ENCODE measurements at places on chromosomes 4 and X. TPM values are rescaled to one million over a fixed set of nuclear protein-coding genes. Genes with fewer than 3 reads are reported as not detected.

- DNase-seq: no peak
Measured at GRCh38 chr4:138689593-138689992, 326.0 kb upstream of the NOCT start.

- no peak for DNase-seq
Measured at GRCh38 chr4:165464376-165464775, 85.6 kb downstream of the CPE start.

DNA sequence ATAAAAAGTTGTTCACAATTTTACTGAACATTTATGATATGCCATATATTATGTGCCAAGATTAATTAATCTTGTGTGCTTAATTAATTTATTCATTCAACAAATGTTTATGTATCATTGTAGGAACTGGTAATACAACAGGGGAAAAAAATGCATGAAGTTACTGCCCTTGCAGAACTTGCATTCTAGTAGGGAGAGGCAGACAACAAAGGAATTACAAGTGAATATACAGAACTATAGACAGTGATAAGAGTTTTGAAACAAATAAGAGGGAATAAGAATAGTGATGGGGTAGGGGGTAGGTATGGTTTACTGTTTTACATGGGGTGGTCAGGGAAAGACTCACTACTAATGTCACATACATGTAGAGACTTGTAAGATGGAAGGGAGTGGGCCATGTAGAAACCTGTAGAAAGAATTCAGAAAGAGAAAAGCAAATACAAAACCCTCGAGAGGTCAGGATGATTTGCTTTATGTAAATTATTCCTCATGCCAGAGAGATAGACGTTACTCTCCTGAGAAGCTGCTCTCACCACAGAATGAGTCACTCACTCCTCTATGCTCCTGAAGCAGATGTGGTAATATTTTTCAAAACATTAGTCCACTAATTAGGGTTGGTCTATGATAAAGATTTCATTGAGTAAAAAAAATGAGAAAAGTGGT lies 855.0 kb upstream of the GRID2 start:
- peak; percentile 99 for DNase-seq

GRCh38 chr4:147707892-147708672 lies 23.8 kb upstream of the ARHGAP10 start:
- DNase-seq: peak; percentile 56

- peak; percentile 100 for DNase-seq
Measured at GRCh38 chr4:72112514-72113156, 80.8 kb downstream of the NPFFR2 start.

- no peak for DNase-seq
Measured at GRCh38 chrX:139882299-139882698, 50.6 kb downstream of the ATP11C start.

DNA sequence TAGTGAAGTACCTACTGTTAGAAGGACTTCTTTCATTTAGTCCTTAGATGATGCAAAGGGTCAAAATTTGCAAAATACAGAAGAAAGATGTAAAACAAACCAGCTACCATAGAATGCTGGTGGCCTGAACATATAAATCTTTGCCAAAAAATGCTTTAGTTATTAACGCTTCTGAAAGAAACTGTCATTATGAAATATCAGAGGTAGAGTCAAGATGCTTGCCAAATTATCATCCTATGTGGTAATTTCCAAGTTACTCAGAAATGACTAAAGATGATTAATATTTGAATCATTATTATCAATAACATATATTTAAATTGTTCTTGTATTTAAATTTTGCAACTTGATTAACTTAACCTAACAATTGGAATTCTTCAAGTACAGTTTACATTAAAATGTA lies 588.4 kb upstream of the FAM241A start:
- peak; percentile 58 for DNase-seq

DNA sequence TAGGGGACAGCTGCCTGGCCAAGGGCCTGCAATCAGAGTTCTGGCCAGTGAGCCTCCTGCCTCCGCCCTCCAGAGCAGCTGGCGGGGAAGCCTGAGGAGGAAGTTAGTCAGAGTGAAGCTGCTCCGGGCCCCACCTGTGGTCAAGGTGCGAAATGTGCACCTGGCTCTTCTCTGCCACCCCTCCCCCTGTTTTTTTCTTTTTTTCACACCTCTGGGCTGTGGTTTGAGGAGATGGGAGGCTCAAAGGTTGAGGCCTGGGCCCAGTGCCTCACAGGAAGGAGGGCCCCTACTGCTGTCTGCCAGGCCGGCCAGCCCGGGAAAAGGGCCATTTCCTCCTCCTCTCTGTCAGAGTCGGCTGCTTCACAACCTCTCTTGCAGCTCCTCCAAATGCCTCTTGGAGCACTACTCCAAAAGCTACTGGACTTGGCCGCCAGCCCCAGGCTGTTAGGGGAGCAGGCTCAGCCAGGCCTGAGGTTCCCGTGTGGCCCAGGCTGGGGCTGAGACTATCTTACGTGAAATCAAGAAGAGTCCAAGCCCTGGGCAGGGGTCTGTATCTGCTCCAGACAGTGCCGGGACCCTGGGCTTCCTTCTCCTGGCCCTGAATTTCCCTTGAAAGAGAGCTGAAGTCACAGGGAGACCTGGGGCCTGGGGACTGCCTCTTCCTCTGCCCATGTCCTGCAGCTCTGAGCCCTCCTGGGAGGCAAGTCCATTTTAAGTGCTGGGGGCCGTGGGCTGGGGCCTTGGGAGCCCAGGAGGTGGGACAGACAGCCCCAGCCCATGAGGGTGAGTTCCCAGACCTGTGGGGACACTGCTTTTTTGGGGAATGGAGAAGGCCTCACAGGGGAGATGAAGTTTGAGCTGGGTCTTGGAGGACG lies 4.5 kb upstream of the CXCR3 start:
- DNase-seq: peak; percentile 35

DNA sequence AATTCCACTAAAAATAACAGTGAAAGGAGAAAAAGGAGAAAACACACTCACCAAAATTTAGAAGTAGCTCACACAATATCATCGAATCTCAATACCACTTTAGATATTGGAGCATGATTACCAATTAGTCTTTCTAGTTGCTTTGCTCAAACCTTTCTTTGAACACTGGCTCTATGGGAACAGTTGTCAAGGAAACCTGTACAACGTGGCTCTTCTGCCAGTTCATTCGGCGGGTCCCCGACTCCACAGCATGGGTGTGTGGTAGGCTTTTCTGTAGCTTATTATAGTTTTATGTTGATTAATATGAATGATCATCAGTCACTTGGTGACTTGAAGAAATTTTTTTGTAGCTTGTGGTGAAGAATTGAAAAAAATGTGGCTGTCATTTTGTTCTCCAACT lies 50.2 kb upstream of the TMEM150C start:
- DNase-seq: no peak

DNA sequence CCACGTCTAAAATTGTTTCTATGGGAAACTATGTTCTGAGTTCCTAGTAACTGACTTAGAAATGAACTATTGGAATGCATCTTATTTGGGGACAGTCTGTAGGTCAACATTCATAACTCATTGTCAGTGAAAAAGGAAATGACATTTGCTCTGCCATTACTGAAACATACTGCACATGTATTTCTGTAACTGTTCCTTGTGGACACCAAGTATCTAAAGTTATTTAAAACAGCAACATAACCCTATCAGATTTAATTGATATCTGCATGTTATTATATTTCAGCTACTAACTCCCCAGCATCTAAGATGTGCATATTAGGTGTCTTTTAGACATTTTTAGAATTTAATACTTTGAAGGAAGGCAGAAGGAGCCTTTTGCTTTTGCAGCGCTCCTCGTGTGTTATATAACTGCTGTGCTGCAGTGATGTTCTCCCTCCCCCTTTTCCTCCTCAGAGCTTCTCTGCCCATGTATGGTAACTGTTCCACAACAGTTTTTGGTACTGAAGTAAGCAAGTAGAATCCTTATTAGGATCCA lies 37.2 kb upstream of the TMEM131L start:
- no peak for DNase-seq

DNA sequence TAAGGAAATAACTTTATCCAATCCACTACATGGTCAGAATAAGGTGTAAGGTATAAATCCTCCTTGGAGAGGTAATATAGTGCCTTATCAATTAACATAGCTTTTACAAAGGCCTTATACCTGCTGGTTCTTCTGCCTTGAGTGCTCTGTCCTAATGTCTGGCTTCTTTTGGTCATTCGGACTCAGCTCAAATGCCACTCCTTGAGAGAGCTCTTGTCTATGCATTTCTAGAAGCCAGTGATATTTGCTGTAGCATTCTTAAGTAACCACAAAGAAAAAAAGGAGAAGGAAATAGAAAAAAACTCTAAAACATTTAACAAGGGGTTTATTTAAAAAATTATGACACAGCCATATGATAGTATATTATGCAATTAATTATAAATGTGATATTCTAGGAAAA lies 444.8 kb upstream of the SLIT2 start:
- DNase-seq: no peak

GRCh38 chrX:109872021-109872732 lies 130.7 kb upstream of the TMEM164 start:
- no peak for DNase-seq

- no peak for DNase-seq
Measured at GRCh38 chr4:143626134-143626911, 74.2 kb downstream of the FREM3 start.

DNA sequence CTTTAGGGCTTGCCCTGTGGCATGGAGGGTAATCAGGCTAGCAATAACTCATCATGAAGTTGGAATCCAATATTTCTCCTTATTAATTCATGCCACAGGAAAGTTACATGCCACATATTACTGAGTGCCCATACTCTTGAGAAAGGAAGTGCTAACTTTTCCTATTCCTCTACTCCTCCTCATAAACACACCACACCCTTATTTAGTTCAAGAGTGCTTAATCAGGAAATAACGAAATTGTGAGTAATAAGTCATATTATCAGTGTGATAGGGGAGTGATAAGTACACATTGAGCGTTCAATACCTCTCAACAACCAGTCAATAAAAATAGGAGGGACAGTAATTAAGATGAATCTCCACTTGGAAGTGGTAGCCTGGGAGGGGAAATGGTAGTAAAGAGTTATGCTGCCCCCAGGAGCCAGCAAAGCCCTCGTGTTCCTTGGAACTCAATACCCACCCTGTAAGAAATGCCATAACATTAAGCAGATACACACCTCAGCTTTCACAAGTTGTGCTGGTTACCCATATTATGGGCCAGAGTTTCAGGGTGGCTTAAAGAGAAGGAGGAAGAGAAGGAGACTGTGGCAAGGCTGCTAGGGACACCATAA lies 410.0 kb upstream of the NR3C2 start:
- peak; percentile 67 for DNase-seq

DNA sequence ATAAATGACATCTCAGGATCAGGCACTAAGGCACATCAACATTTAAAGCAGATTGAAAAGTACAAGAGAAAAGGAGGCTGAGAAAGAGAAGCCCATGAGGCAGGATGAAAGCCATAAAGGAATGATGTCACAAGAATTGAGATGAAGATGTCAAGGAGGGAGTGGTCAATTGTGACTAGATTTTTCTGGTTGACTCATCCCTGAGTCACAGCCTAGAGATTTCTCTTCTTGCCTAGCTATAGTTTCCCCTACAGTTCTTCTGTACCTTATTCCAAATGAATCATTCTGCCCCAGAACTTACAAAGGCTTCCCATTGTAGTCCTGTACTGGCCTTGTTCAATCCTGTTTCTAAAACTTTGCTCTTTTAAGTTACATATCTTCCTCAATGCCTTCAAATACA lies 3.4 kb upstream of the USP53 start:
- DNase-seq: peak; percentile 99

DNA sequence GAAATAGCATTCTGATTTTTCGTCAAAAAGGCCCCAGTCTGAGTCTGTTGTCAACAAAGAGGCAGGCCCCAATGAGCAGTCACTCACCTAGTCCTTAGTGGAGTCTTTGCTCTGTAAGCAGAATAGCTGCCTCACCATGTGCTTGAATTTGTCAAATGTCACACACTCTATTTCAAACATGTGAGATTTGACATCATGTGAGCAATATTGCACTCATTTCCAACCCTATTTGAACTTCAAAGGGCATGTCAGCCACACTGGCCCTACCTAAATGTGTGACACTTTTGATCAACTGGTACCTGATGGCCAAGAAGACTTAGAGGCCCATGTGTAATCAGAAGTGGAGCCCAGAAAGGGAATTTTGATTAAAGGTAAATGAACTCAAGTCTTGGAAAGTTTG lies 59.4 kb upstream of the PLAC1 start:
- no peak for DNase-seq

DNA sequence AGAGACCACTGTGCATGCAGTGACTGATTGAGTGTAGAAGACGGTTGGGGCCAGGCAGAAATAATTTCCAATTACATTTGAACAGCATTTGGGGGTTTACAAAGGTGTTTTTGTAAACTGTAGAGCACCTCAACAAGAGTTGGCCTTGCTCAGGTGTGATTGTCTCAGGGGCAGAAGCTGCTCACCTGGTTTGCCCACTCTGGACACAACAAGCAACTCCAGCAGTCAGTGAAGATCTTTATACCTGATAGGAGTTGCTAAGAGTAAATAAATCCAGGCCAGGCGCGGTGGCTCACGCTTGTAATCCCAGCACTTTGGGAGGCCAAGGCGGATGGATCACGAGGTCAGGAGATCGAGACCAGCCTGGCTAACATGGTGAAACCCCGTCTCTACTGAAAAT lies 221.3 kb downstream of the RAB28 start:
- no peak for DNase-seq

DNA sequence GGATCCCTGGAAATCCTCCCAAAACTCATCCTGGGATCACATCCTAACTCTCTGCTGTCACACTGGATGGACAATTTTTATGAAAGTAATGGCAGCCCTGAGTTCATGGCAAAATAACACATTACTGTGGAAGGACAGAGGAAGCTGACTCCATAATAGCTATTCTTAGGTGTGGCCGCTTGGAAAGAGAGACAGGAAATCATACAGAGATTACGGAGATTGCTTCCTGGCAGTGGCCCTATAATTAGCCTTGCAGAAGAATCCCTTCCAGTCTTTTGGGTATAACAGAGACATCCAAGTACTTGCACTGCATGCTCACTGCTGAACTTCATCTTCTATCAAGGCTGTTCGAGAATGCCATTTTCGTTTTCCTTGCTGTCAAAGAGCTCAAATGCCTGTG lies 133.1 kb upstream of the VCX start:
- no peak for DNase-seq

- DNase-seq: no peak
Measured at GRCh38 chr4:6840062-6840976, 57.8 kb downstream of the KIAA0232 start.

DNA sequence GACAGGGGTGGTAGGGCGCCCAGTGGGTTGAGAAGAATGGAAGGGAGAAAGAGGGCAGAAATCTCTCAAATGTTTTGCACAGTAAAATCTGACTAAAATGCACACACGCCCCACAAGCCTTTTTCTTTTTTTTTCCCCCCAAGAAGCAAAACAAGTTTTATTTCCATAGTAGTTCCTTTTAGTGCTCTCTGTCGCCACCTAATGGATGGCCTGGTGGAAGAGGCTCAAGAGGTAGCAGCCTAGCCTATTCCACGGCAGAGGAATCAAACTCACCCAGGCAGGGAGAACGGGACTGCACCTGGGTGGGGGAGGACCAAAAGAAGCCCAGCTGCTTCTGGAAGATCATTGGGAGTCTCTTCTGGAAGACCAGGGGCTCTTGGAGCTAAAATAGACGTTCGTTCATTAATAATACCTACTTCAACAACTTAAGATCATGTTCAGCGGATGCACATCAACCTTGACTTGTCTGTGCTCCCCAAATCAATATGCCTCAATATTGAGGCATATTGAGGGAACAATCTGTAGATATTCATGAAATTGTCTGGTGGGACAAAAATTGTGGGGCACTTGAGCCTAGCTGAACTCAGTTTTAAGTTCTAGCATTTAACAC lies 31.6 kb upstream of the IRAK1 start:
- DNase-seq: peak; percentile 39

The SPP1 gene
- not detected for total RNA-seq

The ZIC3 gene
- total RNA-seq: not detected

The ADH7 gene
- 31.2 TPM for total RNA-seq

The HS3ST1 gene
- total RNA-seq: 1.8 TPM
